Activated CD4-positive, CD25-positive, alpha-beta regulatory T cell treated with anti-CD3 and anti-CD28 coated beads, Interleukin-2, amount 50 U/mL, for 24 hours (primary cell): ENCODE measurements at places on chromosomes 7 and 10.

DNA sequence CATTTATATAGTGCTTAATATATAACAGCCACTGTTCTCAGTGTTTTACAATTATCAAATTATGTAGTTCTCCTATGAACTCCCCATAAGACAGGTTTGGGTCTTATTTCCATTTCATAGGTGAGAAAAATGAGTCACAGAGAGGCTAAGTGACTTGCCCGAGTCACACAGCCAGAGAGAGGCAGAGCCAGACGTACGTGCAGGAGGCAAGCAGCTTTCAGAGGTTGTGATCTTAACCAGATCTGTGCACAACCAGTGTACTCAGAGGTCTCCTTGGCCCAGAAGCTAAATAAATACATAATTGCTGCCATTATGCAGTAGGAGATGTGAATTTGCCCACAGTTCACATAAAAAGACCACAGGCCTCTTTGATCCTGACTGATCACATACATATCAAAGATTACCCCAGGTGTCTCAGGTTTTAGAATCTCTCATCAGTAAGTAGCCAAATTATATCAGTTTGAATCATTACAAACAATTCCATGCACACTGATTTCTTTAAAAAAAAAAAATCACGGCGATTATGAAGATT, 304.7 kb upstream of the AOAH start:
- ATAC-seq = peak; percentile 79

DNA sequence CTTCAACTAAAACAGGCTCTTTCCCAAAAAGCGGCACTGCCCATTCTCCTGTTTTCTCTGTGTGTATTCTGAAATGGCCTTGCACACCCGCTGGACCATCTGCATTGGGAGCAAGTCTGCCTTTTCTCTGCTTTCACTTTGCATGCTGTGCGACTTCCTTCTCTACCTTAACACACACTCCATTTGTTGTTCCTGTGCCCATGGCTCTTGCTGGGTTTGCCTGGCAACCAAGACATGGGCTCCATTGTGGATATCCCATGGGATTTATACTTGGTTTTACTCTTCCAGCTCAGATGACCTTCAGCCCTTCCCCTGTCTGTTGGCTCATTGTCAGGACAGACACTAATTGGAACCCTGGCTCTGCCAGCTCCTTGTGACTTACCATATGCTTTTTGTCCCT, 465.3 kb downstream of the REEP3 start:
- no peak for ATAC-seq

GRCh38 chr10:132448248-132448731, 51.3 kb downstream of the PWWP2B start:
- no peak for ATAC-seq

GRCh38 chr7:76304888-76305375, 2.5 kb downstream of the HSPB1 start:
- no peak for ATAC-seq

GRCh38 chr7:126659124-126659523, 593.6 kb downstream of the GRM8 start:
- no peak for ATAC-seq

- no peak for ATAC-seq
Measured at GRCh38 chr7:143518521-143518920, 40.8 kb downstream of the TAS2R41 start.

DNA sequence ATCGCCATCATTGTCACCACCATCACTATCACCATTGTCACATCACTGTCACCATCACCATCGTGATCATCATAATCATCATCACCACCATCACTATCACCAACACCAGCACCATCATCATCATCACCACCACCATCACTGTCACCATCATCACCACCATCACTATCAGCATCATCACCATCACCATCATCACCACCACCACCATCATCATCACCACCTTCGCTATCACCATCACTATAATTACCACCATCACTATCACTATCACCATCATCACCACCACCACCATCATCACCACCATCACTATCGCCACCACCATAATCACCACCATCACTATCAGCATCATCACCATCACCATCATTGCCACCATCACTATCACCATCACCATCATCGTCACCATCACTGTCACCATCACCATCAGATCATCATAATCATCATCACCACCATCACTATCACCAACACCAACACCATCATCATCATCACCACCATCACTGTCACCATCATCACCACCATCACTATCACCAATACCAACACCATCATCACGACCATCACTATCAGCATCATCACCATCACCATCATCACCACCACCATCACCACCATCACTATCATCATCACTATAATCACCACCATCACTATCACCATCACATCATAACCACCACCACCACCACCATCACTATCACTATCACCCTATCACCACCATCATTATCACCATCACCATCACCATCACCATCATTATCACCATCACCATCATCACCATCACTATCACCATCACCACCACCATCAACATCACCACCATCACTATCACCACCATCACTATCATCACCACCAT, 6.0 kb upstream of the GNA12 start:
- peak; percentile 44 for ATAC-seq

DNA sequence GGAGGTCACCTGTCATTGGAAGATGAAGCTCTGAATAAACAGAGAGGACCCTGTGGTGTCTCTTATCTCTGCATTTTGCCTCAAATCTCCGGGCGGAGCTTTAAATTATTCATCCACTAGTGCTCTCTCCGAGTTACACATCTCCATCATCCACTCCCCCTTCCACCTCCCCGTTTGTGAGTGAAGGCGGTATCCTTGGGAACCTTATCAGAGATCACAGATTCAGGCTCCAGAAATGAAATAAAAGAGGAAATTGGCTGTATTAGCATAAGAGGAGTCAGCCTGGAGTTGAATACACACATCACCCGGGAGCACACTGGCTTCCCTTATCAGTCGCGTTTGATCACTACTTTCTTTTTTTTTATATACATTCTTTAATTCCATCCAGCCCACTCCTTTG, 1184.8 kb downstream of the GATA3 start:
- ATAC-seq = no peak

DNA sequence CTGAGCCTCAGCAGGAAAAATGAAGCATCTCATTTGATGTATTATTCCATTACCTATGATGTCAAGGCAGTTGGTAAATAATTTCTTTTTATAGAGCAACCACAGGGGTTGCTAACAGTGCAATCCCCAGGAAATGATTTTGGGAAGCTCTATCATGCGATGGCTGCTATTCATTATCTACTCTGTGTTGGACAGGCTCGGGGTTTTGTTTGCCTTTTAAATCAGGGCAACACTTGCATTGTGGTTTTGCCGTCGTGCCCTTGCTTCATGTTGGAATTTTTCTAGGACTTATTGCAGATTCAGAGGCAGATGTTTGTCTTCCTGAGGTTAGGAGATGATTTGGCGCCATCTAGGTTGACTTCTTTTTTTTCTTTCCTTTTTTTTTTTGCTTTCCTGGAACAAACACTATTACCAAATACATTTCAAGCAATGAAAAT, 128.4 kb downstream of the BICC1 start:
- ATAC-seq = no peak

GRCh38 chr10:3476186-3476585, 303.6 kb upstream of the PITRM1 start:
- no peak for ATAC-seq

DNA sequence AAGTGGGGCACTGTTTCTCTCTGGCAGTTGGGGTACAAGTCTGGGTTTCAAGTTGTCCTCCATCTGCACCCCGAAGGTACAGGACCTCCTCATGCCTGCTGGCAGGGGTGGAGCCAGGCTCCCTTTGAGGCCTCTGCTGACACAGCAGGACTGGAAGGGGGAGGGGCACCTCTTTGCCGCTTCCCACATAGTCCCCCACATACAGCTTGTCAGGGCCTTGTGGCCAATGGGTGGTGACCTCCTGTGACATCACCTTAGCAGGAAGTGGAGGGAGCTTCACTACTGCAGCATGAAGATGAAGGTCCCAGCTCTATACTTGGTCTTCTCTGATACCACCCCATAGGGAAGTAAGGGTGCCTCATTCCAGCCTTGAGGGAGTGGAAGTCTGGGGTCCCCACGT, 167.8 kb downstream of the RAMP3 start:
- no peak for ATAC-seq

- ATAC-seq = peak; percentile 33
Measured at GRCh38 chr10:27285093-27285492, 44.5 kb upstream of the ACBD5 start.

DNA sequence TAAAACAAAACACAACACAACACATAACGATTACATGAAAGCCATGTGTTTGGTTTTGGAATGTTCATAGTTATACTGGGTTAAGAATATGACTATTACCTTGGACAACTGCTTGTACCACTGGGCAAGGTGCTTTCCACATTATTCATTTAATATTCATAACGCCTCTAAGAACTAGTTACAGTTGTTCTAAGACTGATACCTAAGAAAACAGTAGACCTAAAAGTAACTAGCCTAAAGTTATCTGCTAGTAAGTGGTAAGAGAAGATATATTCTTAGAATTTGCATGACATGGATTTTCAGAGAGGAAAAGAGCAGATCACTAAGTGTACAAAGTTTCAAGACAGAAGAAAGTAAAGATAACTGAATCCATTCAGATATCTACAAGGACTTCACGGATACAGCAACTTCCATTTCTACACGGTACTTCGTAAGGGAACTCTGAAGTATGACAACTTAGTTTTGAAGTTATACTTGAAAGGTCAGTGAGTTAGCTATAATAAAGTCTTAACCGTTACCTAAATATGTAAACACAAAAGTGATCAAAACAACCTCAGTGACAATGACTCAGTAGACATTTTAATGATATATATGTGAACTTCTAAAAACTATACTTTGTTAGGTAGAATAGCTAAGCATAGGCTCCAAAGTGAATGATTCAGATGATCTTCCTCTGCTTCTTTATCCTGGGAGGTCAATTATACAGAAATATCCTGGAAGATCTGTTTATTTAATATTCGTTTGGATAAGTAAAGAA, 65.1 kb downstream of the MINDY3 start:
- peak; percentile 68 for ATAC-seq

GRCh38 chr7:118061386-118061785, 122.6 kb upstream of the LSM8 start:
- no peak for ATAC-seq

DNA sequence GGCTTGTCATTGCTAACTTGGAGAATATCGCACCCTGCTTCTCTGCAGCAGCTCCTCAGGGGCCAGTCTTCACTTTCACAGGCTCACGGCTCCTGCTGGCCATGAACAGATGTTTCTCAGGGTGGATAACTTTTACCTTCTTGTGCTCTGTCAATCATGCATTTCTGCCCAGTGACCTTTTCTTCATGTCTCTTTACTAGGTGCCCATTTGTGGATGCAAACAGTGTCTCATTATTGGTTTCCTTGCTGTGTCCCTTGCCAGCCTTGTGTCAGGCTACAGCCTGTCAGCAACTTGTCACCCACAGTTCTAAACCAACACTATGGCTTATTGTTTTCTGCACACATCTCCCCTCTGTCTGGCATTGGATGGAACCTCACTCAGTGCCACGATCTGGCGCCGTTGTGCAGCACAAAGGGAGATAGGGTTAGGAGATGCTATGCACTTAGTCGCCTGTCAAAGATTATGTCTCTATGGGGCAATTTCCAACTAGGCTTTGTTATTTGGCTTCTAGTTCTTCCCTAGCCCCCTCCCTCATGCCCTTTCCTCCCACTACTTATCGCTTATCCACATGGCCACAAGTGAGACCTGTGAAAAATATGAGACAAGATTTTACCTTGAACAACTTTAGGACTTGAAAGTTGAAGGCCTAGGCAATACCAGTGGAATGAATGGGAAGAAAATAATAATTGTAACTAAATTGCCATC, 45.7 kb upstream of the NXPH1 start:
- ATAC-seq = peak; percentile 30

GRCh38 chr10:76769582-76769981, 868.0 kb downstream of the KCNMA1 start:
- no peak for ATAC-seq

DNA sequence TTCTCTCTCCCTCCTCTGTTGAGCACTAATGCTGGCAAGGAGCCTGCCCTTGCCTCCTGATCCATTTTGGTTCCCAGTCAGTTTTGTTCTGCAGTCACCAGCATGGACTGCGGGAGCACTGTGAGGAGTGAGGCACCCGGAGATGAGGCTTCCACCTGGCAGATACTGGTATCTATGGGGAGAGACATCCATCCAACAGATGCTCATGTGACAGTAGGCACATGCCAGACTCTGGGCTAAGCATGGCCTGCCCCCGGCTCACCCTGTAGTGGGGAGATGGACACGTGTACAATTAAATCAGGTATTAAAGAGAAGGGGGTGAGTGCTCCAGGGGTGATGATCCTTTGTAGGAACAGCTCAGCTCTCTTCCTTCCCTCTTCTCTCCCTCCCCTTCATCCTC, 74.0 kb upstream of the PODXL start:
- ATAC-seq = no peak

- ATAC-seq = no peak
Measured at GRCh38 chr10:124296813-124297788, 121.6 kb downstream of the OAT start.

GRCh38 chr10:107671960-107672359, 507.5 kb upstream of the SORCS1 start:
- no peak for ATAC-seq

- no peak for ATAC-seq
Measured at GRCh38 chr7:29588900-29589696, 25.5 kb downstream of the PRR15 start.

GRCh38 chr7:130758429-130759056, 24.5 kb upstream of the KLF14 start:
- ATAC-seq = no peak

DNA sequence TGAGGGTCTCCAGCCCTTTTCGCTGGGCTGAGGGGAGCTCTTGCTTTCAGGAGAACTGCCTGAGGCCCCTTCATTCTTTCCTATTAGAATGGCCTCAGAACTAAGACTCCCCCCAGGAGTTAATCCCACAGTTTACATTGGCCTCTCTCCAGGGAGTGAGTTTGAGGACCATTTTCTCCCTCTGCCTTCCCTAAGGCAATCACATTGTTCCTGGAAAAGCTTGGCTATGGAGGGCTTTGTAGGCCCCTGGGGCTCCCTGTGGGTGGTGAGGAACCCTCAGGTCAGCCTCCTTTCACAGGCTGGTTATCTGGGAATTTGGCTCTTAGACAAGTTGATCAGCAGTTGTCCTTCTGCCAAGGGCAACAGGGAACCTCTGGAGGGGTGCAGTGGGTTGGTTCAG, 343.7 kb downstream of the RPS24 start:
- ATAC-seq = no peak

DNA sequence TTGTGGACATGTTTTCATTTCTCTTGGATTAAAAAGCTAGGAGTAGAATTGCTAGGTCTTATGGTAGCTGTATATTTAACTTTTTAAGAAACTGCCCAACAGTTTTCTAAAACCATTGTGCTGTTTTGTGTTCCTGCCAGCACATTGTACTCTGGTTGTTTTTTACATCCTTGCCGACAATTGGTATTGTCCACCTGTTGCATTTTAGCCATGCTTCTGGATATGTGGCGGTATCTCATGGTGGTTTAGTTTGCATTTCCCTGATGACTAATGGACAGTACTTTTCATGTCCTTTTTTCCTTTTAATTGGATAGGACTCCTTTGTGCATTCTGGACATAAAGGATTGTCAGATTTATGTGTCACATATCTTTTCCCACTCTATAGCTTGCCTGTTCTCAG, 45.5 kb downstream of the STK17A start:
- no peak for ATAC-seq

GRCh38 chr7:143886826-143887477, 15.0 kb downstream of the TCAF1 start:
- no peak for ATAC-seq

- peak; percentile 27 for ATAC-seq
Measured at GRCh38 chr7:107660381-107661080, at the start of gene SLC26A4. SLC26A4 (plus strand) TSS chr7:107660828; CDS start chr7:107661642, 814 bp downstream.
